T-helper 1 cell (primary cell): ENCODE measurements at places on chromosomes 11 and 22.

DNA sequence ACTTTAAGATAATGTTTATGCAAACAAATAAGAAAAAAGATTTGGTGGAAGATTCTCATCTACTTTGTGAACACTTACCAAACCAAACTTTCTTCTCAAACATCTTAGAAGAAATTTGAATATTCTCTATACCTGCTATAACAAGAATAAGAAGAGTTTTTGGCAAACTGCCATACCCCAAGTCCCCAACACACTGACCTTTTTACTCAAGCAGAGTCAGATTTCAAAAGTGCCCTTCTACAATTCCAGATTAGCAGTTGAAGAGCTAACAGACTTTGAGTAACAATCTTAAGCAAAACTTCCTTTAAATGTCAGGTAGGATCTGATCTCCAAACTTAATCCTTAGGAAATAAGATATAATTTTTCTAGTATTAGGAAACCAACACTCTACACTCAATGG, 33.9 kb downstream of the TSG101 start:
- no peak for DNase-seq

DNA sequence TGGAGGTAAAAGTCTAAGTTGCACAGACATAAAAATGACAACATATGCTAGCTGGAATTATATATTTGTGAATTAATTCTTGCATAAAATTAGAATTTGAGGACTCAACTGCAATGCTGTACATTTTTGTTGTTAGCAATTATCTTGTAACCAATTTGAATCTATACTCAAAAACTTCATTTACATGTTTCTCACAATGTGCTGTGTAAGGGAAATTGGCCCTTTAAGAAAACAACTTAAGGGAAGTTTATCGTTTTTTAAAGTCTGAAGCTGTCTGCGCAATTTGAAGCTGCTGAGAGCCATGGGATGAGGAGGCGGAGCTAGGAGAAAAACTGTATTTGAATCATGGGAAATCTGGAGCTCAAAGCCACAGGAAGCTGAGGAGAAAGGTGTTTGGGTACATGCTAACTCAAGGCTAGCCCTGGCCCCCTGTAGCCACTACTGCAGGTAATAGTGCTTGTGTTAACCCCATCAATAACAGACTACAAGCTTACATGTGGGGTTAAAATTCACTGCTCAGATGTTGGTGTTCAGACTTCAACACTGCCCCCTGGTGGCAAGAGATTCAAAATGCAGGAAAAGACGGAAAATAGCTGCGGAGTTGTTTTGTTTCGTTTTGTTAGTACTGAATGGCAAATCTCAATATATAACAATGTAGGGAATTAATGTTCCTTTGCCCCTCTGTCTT, 126.1 kb downstream of the BRD1 start:
- no peak for DNase-seq

DNA sequence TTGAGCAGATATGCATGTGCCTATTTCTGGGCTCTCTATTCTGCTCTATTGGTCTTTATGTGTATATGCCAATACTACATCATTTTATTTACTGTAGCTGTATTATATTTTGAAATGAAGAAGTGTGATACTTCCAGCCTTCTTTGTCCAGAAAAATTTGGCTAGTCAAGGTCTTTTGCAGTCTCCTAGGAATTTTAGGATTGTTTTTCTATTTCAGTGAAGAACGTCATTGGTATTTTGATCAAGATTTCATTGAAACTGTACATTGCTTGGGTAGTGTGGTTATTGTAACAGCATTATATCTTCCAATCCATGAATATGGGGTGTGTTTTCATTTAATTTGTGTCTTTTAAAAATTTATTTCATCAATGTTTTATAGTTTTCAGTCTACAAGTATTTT, 400.3 kb downstream of the AASDHPPT start:
- DNase-seq: no peak

DNA sequence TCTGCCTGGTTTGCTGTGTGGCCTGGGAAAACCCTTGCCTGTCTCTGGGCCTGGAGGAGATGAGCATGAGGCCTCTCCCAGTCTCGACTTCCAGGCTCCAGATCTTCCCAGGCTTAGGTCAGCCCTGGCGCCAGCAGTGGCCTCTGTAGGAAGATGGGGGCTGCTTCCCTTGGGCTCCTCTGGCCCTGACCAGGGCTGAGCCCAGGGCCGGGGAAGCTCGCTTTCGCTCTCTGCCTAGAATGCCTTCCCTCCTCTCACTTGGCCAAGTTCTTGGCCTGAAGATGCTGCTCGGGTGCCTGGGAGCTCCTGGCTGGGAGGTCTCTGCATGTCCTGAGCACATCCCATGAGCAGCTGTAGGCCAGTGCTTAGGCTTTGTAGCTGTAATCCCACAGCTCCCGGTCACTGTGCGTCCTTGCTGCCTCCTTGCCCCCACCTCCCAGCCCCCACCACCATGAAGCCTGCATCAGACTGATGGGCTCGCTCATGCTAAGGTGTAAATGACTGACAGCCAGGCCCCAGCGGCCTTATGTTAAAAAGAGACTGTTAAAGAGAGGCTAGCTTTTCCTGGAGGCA, 25.5 kb downstream of the SHISAL1 start:
- no peak for DNase-seq
